NCI-H187 (cell line): ENCODE measurements at places on chromosomes 5 and 9.
A peak's percentile ranks its signal among the peaks of the same experiment; 100 is the strongest.

GRCh38 chr5:142364251-142365145 is 39.7 kb upstream of the SPRY4 start:
- DNase-seq, result peak; percentile 34

- no peak for DNase-seq
These were observed 51.5 kb downstream of the MTMR12 start for GRCh38 chr5:32261198-32261597.

- no peak for DNase-seq
These were observed 115.3 kb upstream of the BNC2 start for GRCh38 chr9:16985559-16986348.

GRCh38 chr5:114415760-114416159 is 53.9 kb downstream of the KCNN2 start:
- no peak for DNase-seq

GRCh38 chr5:57445705-57446037 is 36.9 kb downstream of the ACTBL2 start:
- DNase-seq, result no peak

DNA sequence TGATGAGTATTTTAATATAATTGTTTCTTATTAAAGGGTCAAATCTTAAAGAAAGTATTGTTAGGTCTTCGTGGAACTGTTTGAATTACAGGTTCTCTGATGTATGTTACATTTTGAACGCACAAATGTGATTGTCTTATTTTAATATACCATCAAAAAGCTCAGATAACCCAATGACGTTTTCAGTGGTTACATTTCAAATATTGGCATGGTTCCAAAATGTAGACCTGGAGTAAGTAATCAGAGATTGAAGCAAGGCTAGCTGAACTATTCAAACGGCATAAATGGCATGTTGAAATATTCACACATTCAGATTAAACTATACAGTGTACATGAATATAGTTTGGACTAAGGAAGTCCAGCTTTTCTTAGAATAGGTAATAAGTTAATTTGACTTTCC is 281.7 kb upstream of the EFNA5 start:
- no peak for DNase-seq

- DNase-seq, result no peak
These were observed 13.5 kb downstream of the NFIL3 start for GRCh38 chr9:91410161-91410560.

DNA sequence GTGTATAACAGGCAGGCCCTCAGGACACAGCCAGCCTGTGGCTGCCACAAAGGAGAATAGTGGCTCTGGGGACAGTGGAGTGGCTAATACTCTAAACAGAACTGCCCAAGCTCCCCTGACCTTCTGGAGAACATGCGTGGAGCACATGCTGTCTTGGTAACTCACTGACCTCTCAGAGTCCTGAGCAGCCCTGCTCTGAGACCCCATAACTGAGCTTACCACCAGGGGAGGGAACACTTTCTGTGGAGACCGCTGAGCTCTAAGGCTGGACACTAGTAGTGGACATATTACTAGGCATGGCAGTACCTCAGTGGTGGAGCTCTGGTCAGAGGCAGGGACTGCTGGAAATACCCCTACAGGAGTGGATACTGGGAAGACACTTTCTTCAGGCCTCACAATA is 60.2 kb upstream of the SPTLC1 start:
- DNase-seq, result no peak

- DNase-seq, result no peak
These were observed 5.6 kb downstream of the FER start for GRCh38 chr5:108753331-108753730.
